ENCODE measurements at places on chromosomes 13 and 19.

DNA sequence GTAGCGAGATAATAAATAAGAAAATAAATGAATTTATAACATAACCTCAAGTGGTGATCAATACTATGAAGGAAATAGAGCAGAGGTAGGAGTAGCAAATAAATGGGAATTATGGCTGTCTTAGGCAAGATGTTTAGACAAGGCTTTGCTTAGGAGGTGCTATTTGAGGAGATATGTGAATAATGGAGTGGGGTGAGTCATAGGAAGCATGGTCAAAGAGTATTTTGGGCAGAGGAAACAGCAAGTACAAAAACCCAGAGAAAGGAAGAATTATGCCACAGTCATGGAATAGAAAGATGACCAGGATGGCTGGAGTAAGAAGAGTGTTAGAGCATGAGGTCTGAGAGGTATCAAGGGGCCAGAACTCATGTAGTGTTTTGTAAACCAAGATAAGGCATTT is 33.6 kb upstream of the LPAR6 start:
- no peak for DNase-seq

DNA sequence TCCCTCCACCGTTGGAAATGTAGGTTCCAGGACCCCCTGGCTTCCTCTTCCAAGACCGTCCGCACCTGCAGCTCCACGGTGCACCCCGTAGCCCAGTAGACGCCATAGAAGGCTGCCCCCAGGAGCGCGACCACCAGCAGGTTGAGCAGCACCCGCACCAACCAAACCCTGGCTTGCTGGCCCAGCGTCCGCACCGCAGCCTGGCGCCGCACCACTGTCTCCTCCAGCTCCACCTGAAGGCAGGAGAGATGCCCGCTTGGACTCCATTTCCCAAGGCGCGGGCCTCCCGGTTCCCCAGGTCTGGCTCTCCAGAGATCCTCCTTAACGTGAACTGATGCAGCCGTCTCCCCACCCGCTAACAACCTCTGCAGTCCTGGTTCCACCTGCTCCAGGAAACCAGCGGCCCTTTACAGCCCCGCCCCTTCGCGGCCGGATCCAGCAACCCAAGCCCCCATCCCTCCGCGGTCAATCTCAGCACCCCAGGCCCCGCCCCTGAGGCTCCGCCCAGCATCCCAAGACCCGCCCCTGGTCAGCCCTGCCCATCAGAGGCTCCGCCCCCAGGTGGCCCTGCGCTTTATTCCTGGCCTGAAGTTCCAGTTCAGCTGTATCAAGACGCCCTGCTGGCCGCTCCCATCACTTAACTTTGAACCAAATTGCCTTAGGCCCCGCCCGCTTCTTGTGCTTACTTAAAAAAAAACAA is 5.0 kb upstream of the LENG1 start:
- DNase-seq = peak; percentile 77

DNA sequence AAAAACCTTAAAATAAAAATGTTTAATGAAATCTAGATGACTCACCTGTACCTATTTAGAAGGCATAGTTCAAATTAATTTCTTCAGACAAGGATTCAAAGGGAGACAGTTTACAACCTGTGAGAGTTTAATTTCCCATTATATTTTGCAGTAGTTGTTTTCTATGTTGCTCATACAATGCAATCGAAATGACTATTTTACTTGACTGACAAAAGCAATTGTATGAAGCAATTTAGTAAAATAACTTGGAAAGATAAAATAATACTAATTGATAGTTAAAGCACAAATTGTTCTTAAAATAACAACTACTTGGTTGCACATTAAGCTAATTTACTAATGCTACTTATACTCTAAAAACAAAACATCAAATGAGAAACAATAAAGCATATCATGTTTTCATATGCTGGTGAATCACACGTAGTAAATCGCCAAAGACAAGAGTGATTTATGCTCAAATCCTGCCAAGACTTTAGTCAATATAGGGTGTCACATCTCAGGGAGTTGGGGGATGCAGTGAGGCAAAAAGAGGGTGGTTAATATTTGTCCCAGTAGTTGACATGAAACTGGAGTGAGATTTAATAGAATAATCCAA is 6.4 kb downstream of the DACH1 start:
- peak; percentile 84 for DNase-seq

GRCh38 chr13:97403893-97404750 is 29.8 kb upstream of the RAP2A start:
- DNase-seq = no peak

DNA sequence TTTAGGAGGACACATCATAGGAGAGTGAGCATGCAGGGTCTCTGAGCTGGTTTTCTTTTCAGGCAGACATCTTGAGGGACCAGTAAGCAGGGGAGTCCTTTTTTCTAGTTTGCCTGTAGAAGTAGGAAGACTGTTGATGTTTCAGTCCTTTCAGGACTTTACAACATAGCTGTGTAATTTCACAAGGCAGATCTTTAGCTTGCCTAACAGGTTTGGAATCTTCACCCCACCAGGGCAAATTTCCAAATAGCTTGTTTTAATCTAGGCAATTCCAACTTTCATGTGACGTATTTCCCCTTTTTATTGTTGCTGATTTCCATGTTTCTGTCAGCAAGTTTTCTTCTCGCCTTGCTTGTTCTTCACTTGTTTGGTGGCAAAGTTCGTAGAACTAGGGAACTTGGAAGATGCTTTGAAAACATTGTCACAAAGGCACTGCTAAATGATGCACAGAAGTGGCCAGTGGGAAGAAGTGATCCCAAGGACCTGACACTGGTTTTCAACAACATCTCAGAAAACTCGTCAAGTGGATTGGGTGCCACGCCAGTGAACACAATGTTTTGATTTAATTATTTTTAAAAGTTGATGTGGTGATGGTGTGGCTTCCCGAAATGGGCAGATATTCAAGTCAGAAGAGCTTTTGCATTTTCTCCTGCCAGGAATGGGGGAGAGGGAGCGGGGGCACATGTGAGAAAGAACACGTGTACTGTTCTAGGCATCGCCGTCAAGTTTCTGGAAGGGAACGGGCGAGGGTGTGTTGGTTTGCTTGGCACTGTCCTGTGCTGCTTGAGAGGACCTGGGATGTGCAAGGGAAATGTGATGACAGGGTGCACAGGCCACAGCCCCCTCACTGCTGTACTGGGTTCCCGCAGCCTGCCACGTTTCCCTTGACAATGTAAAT is 418.6 kb downstream of the OXGR1 start:
- no peak for DNase-seq
